ENCODE measurements at places on chromosomes 4 and X. TPM values are rescaled to one million over a fixed set of nuclear protein-coding genes. Genes with fewer than 3 reads are reported as not detected.
A peak's percentile ranks its signal among the peaks of the same experiment; 100 is the strongest.

PNMA6F gene
- total RNA-seq = not detected

DNA sequence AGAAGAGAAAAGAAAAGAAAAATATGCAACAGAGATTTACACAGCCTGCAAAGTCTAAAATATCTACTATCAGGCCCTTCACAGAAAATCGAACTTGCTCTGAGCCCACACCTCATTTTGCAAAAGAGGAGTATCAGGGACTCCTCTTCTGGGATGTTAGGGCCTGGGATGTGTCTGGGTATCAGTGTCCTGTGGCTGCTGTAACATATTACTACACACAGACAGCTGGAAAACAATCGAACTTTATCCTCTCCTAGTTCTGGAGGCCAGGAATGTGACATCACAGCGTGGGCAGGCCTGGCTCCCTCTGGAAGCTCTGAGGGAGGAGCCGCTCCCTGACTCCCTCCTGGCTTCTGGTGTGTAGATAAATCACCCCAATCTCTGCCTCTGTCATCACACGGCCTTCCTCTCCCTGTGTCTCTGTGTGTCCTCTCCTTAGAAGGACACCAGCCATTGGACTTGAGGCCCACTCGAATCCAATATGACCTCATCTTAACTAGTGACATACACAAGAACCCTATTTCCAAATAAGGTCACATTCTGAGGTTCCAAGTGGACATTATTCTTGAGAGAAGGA lies 52.9 kb downstream of the PPP2R2C start:
- peak; percentile 9 for DNase-seq

- no peak for DNase-seq
Measured at GRCh38 chr4:2219233-2219760, 22.6 kb downstream of the HAUS3 start.

MAML3 gene
- 2.3 TPM for total RNA-seq

DNA sequence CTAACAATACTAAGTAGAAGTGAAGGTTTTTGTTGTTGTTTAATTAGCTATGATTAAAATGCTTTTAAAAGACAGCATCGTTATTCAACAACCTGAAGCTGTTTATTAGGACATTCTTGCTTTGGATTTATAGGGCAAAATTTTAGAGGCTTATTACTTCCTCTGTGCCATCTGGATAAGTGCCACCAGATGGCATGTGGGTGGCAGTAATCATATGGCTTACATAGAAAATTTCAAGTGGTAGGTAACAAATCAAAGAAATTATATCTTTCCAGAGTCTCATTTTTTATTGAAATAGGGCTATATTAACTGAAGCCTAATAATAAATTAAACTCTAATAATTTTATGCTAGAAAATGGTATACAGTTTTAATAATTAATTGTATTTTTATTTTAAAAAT lies 83.3 kb upstream of the HTR2C start:
- no peak for DNase-seq

HSFX2 gene
- total RNA-seq = not detected

MAGEC3 gene
- total RNA-seq = 0.76 TPM

DNA sequence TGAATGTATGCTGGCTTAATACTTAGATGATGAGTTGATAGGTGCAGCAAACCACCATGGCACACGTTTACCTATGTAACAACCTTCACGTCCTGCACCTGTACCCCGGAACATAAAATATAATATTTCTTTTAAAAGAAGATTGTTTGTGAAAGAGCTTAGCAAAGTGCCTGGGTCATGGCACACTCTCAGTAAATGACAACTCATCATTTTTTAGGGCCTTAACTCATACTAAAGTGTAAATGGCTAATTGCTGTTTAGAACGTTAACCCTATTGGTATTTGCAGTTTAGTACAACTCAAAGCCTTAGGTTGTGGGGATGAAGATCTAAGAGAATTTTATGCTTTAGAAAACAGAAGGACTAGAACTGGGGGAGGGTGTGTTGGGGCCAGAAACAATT lies 67.7 kb downstream of the SEL1L3 start:
- DNase-seq = no peak

DNA sequence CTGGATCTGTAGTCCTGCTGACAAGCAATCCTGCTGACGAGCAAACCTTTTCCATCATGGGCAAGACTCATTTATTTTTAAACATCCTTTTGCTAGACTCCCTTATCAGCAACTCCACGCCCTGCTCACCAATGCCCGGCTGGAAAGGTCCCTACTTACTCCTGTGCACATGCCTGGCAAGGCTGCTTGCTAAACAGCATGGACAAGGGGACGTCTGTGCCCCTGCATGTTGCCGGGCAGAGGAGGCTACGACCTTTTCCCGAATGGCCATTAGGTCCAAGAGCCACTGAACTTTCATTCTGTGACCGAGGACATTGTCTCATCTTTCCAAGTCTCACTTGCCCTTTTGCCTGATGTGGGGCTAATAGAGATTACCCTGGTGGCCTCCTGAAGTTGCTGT lies 98.6 kb downstream of the MGST2 start:
- DNase-seq = no peak

FGFR3 gene
- 1.9 TPM for total RNA-seq

GRCh38 chr4:126708716-126709115 lies 924.0 kb upstream of the INTU start:
- peak; percentile 40 for DNase-seq

GRCh38 chr4:6327220-6327917 lies 57.7 kb downstream of the WFS1 start:
- DNase-seq = peak; percentile 62

All from M059J (cell line).